ENCODE measurements at places on chromosomes 1 and 21.

- DNase-seq = no peak
Measured at GRCh38 chr1:200368556-200368955, 41.3 kb downstream of the ZNF281 start.

GRCh38 chr21:45208627-45208951 is 79.1 kb downstream of the POFUT2 start:
- peak; percentile 50 for DNase-seq

- peak; percentile 39 for DNase-seq
Measured at GRCh38 chr1:6634371-6635052, 9.8 kb downstream of the THAP3 start.

- peak; percentile 6 for DNase-seq
Measured at GRCh38 chr1:215824245-215824644, 257.1 kb downstream of the KCTD3 start.

GRCh38 chr1:41341772-41342562 is 19.3 kb upstream of the FOXO6 start:
- DNase-seq = peak; percentile 17

GRCh38 chr21:44874240-44874496 is 678 bp upstream of the PTTG1IP start:
- no peak for DNase-seq

GRCh38 chr1:74505928-74506710 is 6.3 kb downstream of the LRRC53 start:
- no peak for DNase-seq
